ENCODE measurements at places on chromosomes 6 and 20. TPM values are rescaled to one million over a fixed set of nuclear protein-coding genes. Genes with fewer than 3 reads are reported as not detected.

Gene TNFAIP3
- 77.0 TPM for total RNA-seq

Gene AAR2
- 4.7 TPM for total RNA-seq

DNA sequence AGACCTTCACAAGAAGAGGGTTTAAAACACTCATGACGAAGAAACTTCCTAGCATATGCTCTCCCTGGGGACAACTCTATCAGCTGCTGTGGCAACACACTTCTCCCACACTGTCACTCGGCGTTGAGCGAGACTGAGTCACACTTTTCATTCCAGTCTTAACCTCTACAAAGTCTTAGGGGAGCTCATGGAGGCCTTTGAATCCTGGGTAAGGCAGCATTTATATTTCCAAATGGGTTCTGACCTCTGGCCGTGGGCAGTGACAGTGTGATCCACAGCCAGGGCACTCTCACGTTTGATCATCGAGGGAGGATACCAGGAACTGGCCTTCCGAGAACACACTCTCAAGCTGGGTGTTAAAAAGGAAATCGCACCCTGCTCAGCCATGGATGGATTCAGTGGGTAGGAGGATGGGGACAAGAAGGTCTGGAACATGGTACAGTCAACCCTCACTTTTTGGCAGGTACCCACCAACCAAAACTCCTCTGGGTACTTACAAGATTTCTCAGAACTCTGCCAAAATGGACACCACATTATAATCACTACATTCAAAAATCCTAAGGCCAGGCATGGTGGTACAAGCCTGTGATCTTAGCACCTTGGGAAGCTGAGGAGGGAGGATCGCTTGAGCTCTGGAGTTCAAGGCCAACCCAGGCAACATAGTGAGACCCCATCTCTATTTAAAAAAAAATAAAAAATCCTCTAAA lies 19.6 kb downstream of the RRBP1 start:
- no peak for DNase-seq

Gene CNBD2
- 66.0 TPM for total RNA-seq

DNA sequence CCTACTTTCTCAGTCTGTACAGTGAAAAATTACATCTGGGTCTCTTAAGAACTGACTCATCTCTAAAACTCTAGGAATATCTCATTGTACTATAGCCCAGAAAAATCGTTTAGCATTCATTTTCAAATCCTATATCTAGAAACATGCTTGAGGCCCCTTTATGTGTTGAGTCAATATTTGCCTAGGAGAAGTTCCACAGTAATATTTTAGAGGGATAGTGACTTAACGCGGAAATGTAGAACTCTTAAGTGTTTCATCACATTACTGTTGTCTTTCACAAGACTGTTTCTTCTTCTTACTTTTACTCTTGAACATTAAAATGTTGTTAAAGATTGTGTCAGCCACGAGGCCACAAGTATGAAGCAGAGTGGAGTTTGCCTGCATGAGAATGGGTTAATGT lies 23.0 kb upstream of the MYLIP start:
- peak; percentile 38 for DNase-seq

DNA sequence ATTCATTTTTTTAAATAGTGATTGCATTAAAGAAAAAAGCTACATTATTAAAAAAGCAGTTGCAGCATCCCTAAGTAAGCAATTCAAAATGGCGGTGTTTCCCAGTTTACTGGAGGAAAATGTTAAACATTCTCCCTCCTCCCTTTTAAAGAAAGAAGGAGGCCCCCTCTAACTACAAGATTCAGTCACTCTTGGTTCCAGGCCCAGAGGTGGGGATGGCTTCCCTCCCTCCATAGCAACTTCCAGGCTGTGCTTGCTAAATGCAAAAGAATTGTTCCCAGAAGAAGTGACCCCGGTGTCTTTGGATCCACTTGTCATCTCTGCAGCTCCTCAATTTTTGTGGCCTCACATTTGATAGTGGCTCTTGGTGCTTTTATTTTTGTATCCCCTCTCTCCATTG lies 165.9 kb downstream of the SOBP start:
- DNase-seq, result peak; percentile 80

GRCh38 chr6:126461045-126461444 lies 121.1 kb downstream of the CENPW start:
- no peak for DNase-seq

Measured in stomach (tissue), 19 donors.